OCI-M1 (cell line): ENCODE measurements at places on chromosomes 12 and 14.

DNA sequence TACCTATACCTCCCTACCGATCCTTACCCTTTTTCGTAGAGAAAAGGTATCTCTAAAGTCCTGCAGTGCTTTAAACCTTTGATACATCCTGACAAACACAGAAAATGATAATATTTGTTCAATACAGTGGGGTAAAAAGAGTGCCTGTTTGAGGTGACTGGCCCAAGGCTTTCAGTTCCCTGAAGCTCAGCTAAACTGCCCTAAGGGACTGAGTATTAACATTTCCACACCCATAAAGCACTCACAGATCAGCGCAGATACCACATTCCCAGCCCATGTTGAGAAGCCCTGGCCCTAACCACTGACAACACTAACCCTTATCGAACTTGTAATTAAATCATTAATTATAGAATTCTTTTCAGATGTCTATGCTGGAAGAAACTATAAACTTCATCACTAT, 108.7 kb downstream of the DIP2B start:
- no peak for DNase-seq

GRCh38 chr12:45429831-45430230, 213.9 kb downstream of the ANO6 start:
- no peak for DNase-seq

GRCh38 chr12:121038861-121039668, at the start of gene OASL:
Gene OASL (minus strand): TSS chr12:121039246. CDS start chr12:121038971, 275 bp downstream.
- DNase-seq: peak; percentile 64

DNA sequence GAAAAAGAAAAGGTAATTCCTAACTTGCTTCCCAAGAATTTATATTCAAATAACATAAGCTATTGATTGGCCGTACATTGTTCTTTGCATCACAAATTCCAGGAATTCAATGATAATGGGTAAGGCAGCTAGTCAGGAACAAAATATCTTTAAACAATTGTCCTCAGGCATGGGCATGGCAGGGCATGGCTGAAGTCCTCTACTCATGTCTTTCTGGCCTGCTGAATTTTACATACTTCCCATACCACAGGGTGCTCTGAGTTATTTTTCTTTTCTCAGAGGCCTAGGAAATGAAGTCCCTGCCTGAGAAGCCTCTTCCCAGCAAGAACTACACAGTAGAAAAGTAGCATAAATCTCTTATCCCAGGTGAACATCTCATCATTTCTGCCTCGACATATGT, 15.1 kb upstream of the DRAM1 start:
- DNase-seq: no peak

DNA sequence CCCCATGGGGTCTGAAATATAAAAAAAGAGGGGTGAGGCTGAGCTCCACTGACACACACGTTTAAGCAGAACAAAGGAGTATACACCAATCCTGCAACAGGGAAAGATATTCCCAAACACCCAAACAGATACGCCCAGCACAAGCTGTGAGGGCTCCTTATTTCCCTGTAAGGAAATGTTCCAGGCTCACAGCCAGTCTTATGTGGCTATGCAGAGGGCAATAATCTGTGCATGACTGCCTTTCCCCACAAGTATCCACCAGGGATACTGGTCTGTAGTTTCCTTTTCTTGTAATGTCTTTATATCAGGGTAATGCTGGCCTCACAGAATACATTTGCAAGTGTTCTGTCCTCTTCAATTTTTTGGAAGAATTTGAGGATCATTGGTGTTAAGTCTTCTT, 141.7 kb upstream of the DAAM1 start:
- no peak for DNase-seq

DNA sequence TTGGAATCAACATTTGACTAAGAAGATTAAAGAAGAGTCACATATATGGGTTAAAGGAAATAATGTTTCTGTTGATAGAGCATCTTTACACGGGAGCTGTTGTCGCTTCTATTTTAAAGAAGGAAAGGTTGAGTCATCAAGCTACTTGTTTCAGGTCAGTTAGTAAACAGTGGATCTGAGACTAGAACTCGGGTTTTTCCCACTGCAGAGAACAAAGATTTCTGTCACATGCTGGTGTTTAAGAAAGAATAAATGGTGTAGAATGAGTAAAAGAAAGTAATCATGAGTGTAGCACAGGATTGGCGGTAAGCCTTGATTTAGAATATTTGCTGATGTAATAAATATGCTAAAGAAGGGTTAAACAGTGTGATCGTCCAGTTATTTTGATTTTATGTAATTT, 455.5 kb downstream of the AEBP2 start:
- peak; percentile 26 for DNase-seq

- no peak for DNase-seq
Observed at GRCh38 chr12:81998761-81999378, 239.7 kb upstream of the PPFIA2 start.

GRCh38 chr12:108043286-108043685, 85.8 kb upstream of the WSCD2 start:
- DNase-seq: no peak

DNA sequence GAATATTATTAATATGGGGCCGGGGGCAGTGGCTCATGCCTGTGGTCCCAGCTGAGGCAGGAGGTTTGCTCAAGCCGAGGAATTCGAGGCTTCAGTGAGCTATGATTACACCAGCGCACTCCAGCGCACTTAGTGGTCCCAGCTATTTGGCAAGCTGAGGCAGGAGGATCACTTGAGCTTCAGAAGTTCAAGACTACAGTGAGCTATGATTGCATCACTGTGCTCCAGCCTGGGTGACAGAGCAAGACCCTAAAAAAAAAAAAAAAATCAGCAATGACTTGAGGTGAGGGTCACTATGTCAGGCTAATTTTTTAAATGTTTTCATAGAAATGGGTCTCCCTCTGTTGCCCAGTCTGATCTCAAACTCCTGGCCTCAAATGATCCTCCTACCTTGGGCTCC, 243.4 kb downstream of the RBM19 start:
- no peak for DNase-seq
